NCI-H1694 treated with DMSO at 0.1 percent for 48 hours (cell line): ENCODE measurements at places on chromosomes 5 and 9.

- no peak for DNase-seq
Measured at GRCh38 chr5:52895075-52895474, 94.1 kb upstream of the ITGA2 start.

GRCh38 chr5:156707750-156708149 lies 142.3 kb upstream of the PPP1R2B start:
- DNase-seq = no peak

- DNase-seq = peak; percentile 48
Measured at GRCh38 chr5:137605411-137605810, 106.3 kb upstream of the SPOCK1 start.

DNA sequence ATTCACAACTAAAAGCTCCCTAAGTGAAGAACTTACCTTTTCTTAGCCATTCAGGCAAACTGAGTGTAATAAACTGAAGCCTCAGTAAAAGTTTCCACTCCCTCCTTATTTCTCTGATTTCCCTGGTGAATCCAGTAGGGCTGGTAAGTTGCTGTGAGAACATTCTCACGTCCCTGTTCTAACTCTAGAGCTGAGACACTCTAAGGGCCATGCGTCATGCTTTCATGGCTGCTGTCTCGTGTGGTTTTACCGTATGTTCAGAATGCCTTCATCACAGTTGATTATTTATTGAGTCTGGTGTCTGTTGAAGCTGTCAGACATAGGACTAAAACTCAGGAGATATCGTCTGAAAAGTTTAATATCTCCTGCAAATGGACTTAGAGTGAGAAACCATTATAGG lies 1.3 kb downstream of the OR2S2 start:
- no peak for DNase-seq

DNA sequence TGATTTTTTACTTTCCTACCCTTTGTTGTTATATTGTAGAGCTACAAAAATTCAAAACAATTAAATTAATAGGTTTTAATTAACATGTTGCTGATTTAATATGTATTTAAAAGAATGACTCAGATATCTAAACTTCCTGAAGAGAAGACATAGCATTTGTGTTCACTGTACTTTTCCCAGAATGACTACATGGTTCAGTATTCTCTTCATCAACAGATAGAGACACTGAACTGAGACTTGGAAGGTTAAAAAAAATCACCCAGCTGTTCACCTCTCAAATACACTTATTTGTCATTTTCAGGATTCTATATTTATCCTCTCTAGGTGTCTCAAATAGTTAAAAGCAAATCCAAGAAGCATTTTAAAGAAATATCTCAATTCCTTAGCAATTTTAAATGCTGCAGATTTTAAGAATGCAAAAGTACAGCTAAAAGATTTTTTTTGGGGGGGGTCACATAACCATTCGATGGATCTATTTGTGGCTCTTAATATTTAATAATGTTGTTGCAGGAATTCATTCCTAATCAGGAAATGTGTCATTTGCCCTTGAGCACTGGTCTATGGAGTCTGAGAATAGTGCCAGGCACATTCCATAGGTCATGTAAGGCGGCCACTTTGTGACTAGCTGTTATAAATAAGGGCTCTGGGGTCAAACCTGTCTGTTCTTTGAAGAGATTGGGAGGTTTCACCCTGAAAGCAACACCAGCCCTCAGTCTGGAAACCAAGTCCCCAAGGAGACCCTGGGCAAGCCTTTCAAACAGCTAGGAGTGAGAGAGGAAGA lies 463.1 kb downstream of the NR2F1-AS1 start:
- no peak for DNase-seq

- no peak for DNase-seq
Measured at GRCh38 chr9:88291056-88291455, 97.2 kb upstream of the SPIN1 start.

GRCh38 chr5:73519531-73520283 lies 21.5 kb downstream of the BTF3 start:
- peak; percentile 66 for DNase-seq

DNA sequence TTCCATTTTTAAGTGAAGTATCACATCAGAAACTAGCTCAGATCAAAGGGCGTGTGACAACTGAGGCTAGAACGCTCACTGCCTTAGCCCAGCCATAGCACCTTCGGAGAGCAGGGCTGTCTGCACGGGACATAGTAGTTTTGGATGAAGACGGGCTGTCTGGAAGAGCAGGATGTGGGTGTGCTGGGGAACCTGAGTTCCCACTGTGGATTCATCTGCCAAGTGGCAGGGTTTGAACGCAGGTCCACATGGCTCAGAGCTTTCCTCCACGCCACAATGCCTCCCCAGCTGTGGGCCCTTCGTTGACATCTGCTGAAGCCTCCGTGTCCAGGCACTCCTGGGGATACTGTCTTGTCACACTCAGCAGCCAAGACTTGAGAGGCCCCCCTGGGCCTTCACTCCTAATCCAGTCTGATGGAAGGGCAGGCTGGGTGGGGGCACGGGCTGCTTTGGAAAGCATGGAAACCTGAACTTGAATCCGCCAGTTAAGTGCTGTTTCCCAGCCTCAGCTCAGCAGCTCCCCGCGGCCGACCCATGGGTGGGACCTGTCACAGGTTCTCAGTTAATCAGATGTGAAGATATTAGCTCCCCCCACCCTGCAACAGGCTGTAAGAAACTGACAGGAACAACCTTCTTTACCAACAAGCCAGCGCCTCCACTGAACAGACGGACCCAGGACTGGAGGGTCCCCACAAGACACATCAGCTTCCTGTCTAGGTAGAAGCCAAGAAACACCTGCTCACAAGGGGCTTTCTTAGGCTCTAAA lies 228.1 kb downstream of the FANCC start:
- DNase-seq = no peak

GRCh38 chr5:132221781-132222648 lies 5.6 kb downstream of the P4HA2 start:
- DNase-seq = no peak

DNA sequence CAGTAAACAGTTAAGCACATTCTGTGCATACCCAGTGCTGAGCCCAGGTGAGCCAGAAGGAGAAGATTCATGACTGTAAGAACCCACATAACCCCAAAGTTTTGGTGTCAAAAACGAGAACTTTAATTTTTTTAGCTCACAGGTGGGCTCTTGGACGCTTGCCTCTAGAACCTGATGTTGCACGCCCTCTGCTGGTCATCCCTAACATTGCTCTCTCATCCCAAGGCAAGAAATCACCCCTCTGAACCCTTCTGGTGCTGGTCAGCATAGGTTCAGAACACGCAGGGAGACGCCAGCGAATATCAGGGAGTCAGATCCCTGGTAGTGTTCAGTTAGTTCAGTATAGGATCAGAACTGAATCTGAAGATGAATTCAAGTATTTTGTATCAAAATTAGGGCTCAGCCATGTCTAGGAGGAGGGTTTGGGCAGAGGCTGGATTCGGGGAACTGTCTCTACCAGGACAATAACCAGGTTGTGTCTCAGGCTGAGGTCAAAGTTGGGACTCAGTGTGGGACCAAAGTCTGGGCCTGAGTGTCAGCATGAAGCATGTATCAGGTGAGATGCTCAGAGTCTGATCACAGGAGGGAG lies 4.1 kb upstream of the DNAJB5 start:
- peak; percentile 44 for DNase-seq

DNA sequence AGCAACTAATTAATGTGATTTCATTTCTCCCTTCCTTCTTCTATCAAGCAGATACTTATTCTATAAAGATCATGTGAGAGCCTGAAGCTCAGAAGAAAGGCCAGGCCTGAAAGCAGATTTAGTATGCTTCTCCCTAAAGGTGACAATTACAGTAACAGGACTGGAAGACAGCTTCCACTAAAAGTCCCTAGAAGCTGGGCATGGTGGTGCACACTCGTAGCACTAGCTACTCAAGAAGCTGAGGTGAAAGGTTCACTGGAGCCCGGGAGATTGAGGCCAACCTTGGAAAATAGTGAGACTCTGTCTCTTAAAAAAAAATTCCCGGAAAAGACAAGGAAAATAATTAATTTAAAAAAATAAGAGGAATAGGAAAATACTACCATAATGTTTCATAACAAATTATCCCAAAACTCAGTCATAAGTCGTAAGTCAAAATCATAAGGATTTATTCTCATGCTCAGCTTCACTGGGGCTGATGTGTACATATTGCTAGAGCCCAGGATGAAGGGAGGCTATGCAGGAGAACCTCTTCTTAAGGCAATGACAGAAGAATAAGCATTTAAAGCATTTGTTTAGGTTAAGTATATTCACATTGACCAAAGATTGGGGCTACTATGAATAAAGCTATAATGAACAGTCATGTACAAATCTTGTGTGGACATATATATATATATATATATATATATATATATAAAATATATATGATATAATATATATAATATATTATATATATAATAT lies 210.8 kb upstream of the SMARCA2 start:
- DNase-seq = no peak

- no peak for DNase-seq
Measured at GRCh38 chr5:40356248-40356647, 323.5 kb upstream of the PTGER4 start.
